ENCODE measurements at places on chromosomes 16 and 17.

GRCh38 chr17:74759243-74759801 is 10.9 kb downstream of the NHERF1 start:
- DNase-seq = no peak

GRCh38 chr16:25223964-25224363 is 7.2 kb downstream of the AQP8 start:
- DNase-seq = no peak

DNA sequence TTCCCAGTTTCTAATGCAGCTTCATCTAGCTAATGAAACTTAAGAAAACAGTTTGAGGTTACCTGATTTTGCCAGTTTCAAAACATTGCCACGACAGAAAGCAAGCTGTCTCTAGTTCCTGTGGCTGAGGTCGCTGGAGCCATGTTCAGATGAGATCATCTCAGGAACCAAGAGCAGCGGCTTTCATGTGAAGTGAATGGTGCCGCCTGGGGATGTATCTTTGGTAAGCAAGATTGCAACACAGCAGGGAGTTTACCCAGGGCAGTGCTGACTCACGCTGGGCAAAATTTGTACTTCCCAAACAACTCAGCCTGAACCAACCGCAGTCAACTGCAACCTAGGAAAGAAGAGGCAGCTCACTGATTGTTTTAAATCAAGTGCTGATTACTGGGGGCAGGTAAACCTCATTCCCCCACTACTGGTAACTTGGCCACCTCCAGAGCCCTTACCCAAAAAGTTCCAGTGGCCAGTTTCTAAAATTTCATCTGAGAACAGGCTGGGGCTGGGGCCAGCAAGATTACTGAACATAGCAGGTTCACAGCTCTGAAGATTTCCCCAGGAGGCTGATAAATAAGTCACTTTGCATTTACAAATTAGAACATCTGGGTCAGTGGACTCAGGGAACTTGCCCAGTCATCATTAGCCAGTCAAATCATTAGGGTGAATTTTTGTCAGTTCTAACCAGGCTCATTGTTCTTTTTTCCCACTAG is at the start of gene RFFL:
Gene RFFL, minus strand, starts transcription at position 194 of the 710 bp plus-strand sequence. CDS start 37,154 bp downstream, outside the sequence.
- no peak for DNase-seq

DNA sequence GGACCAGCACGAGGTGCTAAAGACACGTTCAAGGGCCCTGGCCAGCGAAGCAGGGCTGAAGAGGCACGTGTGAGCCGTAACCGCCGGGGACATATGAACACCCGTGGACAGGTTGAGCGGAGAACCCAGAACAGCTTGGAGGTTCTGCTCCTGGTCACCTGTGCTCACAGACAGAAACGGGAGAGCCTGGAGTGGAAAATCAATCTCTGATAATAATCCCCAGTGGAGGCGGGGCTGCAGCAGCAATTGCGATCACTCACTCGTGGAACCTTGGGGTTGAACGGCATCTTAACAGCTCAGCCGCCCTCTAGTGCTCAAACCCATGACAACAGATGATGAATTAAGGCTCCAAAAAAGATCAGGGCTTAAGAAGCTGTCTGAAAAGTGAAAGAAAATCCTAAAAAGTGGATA is 25.6 kb downstream of the WIPI1 start:
- DNase-seq = peak; percentile 43

DNA sequence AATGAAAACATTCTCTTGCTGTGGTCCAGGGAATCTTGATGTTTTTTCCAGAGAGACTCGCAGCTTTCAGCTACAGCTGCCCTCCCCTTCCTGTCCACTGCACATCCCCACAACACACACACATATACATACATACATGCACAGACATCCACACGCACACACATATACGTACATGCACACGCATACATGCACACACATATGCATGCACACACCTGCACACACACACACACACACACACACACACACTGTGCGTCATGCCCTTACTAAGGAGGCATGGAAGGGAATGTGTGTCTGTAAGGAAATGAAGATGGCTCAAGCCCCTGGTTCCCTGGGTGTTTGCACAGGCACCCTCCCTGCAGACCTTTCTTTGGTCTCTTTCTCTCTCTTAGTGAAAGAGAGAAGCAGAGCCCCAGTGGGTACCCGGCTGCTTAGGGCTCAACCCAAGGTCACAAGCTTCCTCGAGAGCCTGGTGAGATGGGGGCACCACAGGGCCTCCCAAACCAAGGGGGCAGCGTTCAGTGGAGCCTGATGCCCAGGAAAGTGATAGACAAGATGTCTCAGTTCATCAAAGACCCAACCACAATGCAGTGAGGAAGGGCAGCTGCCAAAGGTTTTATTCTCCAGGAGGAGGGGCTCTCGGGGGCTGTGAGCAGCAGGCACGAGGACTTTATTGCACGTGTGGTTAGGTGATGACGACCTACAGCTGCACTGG is 33.3 kb downstream of the TNFRSF13B start:
- DNase-seq = no peak

DNA sequence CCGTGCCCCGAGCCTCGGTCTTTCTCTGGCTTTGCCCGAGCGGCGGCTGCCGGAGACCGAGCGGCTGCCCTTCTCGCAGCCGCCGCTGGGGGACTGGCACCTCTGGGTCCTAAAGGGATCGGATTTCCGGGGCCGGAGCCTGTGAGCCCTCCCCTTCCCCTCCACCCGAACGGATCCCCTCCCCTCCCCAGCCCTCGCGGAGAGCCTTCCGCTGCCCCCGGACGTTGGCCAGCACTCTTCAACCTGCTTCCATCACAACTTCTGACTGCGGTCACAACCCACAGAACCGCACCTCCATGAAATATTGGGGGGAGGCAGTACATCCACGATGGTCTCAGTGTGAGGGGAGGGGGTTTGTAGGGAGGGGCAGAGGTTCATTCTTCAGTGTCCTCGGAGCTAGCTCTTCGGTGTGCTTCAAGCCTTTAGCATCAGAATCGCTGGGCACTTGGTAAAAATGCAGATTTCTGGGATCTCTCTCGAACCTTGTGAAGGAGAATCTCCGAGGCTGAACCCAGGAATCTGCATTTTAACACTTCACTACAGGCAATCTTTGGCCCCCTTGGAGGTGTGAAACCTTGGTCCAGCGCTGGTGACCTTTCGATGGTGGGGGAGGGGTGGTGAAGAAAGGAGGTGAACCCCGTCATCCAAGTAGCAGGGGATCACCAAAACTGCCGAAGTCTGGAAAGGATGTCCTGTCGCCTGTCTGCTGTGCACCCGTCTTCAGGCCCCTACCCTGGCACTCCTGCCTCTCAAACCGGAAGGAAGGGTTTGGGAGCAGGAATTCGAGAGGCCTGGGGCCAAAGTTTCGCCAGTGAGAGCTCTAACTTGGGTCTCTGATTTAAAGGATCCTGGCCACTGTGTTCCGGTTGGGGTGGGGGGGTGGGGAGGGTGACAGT is 812 bp upstream of the PPP1R9B start:
- DNase-seq = peak; percentile 89

- DNase-seq = no peak
Measured at GRCh38 chr17:64538508-64539130, 31.8 kb downstream of the CEP95 start.

DNA sequence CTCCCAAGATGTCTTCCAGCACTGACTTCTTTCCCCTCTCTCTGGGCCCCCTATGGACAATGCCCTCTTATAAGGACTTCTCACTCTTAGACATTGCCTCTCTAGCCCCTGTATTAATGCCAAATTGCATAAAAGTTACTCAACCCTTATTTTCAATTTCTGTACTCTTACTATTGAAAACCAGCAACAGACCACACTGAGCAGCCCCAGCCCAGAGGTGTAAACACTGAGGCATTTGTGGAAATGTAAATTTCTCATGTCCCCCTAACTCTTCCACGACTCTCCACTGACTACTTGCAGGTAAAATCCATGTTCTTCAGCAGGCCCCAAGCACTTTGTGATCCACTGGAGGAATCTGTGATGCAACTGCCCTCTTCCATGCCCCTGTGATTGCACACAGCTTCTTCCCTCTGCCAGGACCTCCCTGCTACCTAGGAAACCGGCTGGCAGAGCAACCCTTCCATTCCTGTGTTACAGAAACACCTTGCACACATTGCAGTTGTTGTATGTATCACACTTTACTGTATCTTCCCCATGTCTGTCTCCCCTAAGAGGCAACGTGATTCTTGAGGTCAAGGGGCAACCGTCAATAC is 4.4 kb downstream of the N4BP1 start:
- no peak for DNase-seq

DNA sequence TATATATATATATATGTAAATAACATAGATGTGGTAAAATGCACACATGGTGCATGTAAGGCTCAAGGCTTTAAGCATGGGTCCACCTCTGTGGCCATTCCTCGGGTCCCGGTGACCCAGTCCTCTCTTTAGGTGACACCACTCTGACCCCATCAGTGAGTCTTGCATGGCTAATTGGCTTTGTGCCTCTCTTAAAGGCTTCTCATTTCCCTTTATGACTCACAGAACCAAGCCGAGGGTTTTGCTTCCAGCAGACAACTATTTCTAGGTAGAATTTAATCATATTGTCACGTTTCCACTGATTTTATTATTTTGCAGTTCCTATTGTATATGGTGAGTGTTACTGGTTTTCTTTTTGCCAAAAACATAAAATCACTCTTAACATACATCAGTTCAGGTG is 59.7 kb downstream of the PLCG2 start:
- no peak for DNase-seq

GRCh38 chr17:32588982-32589381 is 102.2 kb downstream of the CDK5R1 start:
- DNase-seq = no peak

GRCh38 chr17:59234631-59235030 is 14.3 kb downstream of the GDPD1 start:
- no peak for DNase-seq

DNA sequence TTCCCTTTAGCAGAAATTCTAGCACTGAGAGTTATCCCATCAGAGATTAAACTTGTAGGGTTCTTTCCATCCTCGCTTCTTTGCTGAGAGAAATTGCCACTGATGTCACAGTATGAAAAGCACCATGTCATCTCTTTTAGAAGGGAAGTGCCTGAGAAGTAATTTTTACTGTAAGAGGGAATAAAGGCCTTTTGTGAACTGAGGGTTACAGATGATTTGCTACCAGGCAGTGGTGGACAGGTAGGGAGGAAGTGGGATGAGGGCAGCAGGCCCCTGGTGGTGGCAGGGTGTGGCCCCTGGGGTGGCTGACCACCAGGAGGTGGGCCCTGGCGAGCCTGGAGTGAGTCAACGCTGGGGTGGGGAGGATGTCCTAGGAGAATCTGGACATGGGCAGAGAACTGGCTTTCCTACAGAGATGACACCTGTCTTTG is 6.4 kb upstream of the MILR1 start:
- DNase-seq = no peak

- DNase-seq = no peak
Measured at GRCh38 chr17:7046127-7046724, 2.3 kb upstream of the SLC16A11 start.

DNA sequence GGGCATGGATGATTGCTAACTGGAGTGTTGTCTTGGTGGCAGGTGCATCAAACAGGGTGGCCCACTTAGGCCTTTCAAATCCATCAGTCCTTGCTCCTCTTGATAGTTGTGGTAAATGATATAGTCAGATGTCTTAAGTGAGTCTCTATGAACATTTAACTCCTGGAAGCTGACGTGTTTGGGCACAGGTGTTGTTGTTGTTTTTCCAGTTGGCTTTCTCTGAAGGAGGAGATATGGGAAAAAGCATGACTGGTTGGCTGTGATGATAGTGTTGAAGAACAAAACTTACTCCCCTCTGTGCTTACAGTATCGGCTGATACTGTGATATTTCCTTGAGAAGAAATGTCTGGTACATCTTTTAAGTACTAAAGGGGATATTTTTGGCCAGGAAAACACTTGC is 18.0 kb downstream of the TNRC6A start:
- DNase-seq = no peak

DNA sequence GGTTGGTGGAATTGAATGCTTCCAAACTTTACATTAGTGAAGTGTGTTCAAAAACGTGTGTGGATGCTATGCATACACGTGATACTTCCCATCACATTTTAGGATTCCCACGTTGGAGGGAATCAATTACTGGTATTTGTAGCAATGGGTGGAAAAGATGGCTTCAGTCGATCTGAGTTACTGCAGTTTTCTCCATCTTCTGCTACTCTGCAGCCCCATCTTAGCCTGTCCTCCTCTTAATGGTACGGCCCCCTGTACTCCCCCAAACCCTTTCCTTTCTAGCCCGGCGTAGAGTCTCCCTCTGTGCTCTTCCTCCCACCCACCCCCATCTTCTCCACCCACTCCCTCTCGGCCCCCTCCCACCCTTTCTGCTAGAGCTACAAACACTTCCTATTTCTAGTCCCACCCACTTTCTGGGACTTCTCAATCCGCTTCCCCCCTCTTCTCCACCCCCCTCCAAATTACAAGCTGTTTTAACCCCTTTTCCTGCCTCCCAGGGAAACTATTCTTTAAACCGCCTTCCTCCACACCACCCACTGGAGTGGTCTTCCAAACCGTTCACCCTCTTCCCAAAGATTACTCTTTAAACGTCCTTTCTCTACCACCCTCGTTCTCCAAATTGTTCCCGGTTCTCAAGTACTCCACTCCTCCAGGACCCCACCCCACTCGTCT is 1.1 kb downstream of the CHTF8 start:
- peak; percentile 35 for DNase-seq

DNA sequence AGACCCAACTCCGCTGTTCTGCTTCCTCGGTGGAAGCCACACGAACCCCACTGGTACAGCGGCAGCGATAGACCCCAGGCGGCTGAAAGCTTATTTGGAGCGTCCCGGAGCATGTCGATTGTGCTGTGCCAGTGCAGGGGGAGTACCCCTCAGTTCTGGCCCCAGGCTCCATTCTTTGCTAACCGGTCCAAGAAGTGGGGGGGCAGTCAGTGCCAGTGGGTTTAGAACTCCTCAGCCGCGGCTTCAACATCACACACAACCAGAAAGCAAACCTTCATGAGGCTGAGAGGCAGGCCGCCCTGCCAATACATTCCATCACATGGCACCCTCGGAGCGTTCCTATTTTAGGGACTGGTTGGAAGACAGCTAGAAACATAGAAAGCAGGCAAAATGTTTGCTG is 1.7 kb upstream of the MNT start:
- no peak for DNase-seq

GRCh38 chr17:72518753-72519597 is 398.2 kb downstream of the SOX9 start:
- no peak for DNase-seq

GRCh38 chr17:37747222-37747621 is 2.4 kb upstream of the HNF1B start:
- no peak for DNase-seq

- DNase-seq = no peak
Measured at GRCh38 chr17:33090806-33091205, 99.2 kb downstream of the SPACA3 start.

GRCh38 chr16:16137110-16137509 is 86.2 kb downstream of the ABCC6 start:
- no peak for DNase-seq

GRCh38 chr16:66295213-66295612 is 71.3 kb upstream of the CDH5 start:
- DNase-seq = no peak

Data from SK-N-DZ (cell line).